ENCODE measurements at places on chromosomes 16 and 17.
A peak's percentile ranks its signal among the peaks of the same experiment; 100 is the strongest.

- no peak for DNase-seq
Observed at GRCh38 chr17:38674014-38674748, 576 bp downstream of the EPOP start.

GRCh38 chr17:31388770-31389656 lies 2.5 kb upstream of the RAB11FIP4 start:
- no peak for DNase-seq

GRCh38 chr17:30586818-30587595 lies 109.8 kb downstream of the GOSR1 start:
- no peak for DNase-seq

- no peak for DNase-seq
Observed at GRCh38 chr17:73291260-73291801, 20.5 kb downstream of the CDC42EP4 start.

DNA sequence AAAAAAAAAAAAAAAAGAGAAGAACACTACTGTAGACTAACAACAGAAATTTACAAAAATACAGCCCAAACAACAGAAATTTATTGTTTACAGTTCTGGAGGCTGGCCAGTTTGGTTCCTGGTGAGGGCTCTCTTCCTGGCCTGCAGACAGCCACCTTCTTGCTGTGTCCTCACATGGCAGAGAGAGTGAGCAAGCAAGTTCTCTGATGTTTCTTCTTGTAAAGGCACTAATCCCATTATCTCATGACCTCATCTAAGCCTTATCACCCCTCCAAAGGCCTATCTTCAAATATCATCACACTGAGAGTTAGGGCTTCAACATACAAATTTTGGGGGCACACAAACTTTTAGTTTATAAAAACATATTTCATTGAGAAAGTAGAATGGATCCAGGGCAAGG lies 7.3 kb downstream of the ARSG start:
- DNase-seq, result no peak

DNA sequence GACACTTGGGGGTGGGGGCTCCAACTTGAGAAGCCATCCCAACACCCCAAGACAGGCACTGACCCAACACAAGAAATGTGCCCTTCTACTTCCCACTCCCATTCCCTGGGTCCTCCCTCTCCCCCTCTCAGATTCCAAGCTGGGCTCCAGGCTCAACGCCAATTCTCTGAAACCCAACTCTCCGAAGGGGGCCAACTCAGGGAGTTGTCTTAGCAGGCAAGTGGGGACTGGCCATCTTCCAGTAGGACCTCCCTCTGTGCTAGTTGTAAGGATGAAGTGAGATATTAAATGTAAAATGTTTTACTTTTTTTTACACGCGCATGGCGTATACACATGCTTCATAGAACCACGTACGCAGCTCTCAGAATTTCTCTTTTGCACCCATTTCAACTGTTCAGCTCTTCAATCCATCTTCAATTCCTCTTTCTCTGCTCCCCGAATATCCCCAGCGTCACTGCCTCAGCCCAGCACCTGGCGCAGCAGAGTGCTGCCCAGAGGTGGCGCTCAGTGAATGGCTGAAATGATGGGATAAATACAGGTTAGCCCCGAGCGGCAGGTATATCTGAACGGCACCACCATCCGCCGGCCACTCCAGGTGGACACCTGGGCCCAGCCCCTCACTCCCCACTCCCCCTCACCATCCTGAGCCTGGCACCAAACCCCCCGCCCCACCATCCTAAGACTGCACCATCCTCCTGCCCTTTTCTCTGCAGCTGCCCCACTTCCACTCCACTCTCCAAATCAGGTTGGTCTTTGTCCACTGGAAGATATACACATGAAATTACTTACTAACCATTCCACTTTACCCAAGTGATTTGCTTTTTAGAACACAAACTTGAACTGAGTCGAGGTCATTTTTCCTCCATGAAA lies 43.9 kb upstream of the TNRC6C start:
- DNase-seq, result no peak

DNA sequence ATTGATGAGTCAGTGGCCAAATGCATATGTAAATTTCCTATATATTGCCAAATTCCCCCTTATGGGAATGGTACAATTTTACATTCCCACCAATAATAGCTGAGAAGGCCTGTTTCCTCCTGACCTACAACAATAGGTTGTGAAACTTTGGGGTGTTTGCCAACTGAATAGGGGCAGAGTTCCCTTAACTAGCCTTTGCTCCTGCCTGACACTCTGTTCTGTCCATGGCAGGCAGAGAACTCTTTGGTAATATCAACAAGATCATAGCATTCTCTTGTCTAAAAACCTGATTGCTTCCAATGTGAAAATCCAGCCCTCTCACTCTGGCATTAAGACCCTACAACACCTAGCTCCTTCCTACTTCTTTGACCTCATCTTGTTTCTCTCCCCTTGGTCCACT lies 149.7 kb downstream of the HAPSTR1 start:
- no peak for DNase-seq

GRCh38 chr17:76405607-76405966 lies 21.2 kb downstream of the SPHK1 start:
- DNase-seq, result no peak

- DNase-seq, result no peak
Observed at GRCh38 chr17:71922439-71922838, 198.4 kb upstream of the SOX9 start.

DNA sequence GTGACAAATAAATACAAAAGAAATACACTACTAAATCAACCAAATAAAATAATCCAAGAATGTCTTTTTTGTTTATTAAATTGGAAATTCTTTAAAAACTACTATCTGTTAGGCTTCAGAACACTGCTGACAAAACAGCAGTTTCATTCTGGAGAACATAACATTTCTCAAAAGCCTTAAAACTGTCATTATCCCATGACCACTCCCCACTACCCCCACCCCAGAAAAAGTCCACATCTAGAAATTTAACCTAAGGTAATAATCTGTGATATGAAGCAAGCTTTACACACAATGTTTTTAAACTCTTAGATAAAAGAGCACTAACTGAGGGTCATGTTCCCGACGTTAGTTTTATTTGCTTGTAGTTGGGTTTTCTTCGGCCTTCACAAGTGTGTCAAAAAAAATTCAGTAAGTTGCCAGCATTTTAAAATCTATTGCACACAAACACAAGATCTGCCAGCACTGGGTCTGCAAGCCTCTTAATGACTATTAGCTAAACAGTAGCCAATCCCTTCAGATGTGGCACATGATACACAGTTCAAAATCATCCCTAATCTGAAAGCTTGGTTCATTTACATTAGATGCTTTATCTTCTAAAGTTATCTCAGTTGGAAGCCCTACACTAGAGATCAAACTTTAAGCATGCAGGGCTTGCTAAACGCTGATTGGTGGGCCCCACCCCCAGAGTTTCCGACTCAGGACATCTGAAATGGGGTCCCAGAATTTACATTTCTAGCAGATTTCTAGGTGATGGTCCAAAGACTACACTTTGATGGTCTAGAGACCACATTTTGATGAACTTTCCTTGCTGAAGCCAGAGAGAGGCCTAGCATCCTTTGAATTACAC lies 75.2 kb downstream of the KANSL1 start:
- DNase-seq, result no peak

- DNase-seq, result no peak
Observed at GRCh38 chr16:83306961-83307593, 500.7 kb upstream of the HSBP1 start.

- DNase-seq, result no peak
Observed at GRCh38 chr17:75751676-75752404, 13.2 kb downstream of the GALK1 start.

DNA sequence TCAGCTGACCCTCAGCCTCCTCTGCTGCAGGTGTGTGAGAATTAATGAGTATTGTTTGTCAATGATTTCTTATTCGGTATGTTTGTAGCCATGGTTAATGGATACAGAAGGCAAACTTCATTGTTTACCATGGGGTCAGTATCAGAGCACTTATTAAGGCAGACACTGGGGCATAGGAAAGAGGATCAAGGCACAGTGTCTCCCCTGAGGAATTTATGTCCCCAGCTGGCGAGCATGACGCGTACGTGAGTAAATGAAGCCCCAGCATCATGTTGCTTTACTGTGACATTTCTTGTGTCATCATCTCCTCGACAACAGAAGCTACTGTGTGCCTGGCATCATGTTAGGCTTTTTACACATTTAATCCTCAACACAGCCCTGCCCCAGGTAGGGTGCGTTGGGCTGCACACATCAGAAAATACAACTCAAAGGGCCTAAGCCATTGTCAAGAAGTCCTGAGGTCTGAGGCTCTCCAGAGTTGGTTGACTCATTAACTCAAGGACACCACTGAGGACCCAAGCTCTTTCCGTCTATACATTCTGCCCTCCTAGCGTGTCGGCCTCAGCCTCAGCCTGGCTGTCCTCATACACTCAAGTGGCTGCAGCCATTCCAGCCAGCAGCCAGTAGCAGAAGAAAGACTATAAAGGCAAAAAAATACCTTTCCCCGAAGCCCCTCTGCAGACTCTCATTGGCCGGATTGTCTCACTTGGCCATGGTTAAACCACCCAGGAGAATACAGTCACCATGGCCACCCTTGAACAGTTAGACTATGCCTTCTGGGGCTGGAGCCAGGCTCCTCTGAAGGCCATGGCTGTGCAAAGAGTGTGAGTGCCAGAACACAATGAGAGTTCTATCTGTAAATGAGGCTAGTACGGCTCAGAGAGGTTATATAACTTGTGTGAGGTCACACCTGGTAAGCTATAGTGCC lies 13.9 kb upstream of the ZCCHC14 start:
- no peak for DNase-seq

DNA sequence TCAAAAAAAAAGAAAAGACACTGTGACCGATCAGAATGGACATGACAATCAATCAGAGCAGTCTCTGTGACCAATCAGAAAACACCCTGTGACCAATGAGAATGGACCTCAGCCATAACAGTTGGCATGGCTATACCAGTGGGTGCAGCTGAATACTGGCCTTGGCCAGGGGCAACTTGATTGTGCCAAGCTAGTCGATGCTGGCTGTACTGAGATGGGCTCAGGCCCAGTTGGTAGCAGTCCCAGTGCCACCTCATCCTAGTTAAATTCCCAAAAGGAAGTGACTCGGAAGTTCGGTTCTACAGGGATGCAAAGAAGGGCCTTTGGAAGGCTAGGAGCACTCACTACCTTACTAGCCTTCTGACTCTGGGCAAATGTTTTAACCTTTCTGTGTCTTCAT lies 37.2 kb upstream of the BCO1 start:
- DNase-seq, result no peak

GRCh38 chr17:8946476-8946875 lies 19.0 kb downstream of the PIK3R5 start:
- no peak for DNase-seq

GRCh38 chr16:78122774-78123315 lies 23.4 kb downstream of the WWOX start:
- peak; percentile 41 for DNase-seq

GRCh38 chr16:78939597-78939996 lies 660.9 kb downstream of the MAF start:
- no peak for DNase-seq

- DNase-seq, result no peak
Observed at GRCh38 chr16:17266608-17267313, 204.0 kb downstream of the XYLT1 start.

GRCh38 chr17:29042679-29043538 lies at the start of gene PIPOX:
PIPOX (plus strand) TSS chr17:29043141; CDS start chr17:29043226, 85 bp downstream.
- peak; percentile 90 for DNase-seq

DNA sequence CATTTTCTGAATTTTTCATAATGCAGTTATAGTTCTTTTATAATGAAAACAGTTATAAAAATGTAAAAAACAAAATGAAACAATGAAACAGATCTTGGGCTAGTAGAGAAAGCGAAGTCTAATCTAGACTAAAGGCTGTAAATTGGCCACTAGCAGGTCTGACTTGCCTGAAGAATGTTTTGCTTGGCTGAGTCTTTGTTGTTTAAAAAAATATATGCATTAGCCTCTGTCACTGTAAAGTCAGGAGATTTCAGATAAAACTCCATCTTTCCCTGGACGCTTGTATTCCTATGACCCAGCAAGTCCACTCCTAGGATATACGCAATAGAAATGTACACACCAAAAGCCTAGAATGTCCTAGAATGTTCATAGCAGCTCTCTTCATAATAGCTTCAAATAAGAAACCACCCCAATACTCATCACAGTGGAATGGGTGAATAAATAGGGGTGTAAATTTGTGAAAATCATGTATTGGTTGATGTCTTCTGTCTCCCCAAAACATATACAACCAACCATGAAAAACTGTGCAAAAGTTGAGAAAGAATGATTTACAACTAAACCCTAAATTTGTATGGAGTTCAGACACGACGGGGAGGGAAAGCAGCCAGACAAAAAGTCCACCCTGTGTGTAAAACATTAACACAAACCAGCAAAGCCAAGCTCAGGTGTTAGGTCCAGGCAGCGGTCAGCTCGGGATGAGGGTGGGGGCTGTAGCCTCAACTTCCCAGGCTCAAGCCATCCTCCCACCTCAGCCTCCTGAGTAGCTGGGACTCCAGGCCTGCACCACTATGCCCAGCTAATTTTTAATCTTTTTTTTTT lies 37.7 kb upstream of the MEAK7 start:
- DNase-seq, result no peak

DNA sequence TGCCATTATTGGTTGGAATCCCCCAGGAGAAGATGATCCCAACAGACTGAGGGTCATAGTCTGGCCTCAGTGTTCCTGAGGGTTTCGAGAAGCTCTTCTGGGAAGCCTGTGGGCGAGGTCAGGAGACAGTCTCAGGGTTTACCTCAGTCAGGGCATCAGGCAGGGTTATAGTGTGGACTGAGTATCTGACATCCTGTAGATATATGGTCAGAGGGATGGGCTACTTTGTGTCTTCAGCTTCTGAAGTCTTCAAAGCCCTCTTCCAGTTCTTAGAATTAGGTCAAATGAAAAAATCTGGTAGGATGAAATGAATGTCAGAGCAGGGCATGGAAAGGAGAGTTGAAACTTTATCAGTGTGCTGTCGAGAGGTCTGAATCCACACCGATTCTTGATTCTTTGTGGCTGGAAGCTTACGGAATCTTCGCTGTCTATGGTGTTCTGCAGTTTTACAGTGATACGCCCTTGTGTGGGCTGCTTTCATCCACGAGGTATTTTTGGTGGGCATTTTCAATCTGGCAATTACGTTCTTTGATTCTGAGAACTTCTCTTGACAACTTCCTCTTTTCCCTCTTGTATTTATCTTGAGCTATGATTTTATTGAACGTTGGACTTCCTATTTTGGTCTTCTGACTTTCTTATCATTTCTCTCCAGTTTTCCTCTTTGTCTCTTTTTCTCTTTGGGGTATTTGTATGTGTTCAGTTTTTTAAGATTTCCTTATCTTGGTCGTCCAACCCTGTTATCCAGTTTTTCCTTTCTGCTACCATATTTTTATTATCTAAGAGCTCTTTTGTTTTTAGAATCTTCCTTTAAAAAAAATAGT lies 30.4 kb downstream of the BPTF start:
- no peak for DNase-seq

- DNase-seq, result no peak
Observed at GRCh38 chr16:82146957-82147356, 23.1 kb downstream of the MPHOSPH6 start.

- DNase-seq, result no peak
Observed at GRCh38 chr17:8482546-8482945, 46.9 kb downstream of the NDEL1 start.
